ENCODE measurements at places on chromosomes 3 and 15.

GRCh38 chr3:138232705-138233364 lies 45.7 kb downstream of the ARMC8 start:
- no peak for DNase-seq

DNA sequence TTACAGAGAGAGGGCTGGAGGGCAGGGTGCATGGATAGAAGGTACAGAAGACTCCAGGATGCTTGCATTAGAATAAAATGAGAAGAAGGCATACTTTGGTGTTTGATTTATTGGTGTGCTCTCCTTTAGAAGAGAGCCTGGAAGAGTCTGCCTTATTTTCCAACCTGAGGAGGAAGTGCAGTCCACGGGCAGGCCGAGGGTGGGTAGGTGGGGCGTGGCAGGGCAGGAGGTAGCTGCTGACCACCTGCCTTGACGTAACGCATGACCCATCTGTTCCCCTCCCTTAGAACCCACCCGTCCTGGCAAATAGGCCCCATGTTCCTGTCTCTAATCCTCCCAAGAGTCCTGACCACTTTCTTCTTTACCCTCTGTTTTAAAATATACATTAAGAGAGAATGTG lies 222.3 kb upstream of the LYSMD4 start:
- no peak for DNase-seq

GRCh38 chr15:67587331-67587730 lies 44.8 kb downstream of the MAP2K5 start:
- DNase-seq, result no peak

- DNase-seq, result peak; percentile 67
Observed at GRCh38 chr3:161559177-161559998, 62.8 kb downstream of the OTOL1 start.

DNA sequence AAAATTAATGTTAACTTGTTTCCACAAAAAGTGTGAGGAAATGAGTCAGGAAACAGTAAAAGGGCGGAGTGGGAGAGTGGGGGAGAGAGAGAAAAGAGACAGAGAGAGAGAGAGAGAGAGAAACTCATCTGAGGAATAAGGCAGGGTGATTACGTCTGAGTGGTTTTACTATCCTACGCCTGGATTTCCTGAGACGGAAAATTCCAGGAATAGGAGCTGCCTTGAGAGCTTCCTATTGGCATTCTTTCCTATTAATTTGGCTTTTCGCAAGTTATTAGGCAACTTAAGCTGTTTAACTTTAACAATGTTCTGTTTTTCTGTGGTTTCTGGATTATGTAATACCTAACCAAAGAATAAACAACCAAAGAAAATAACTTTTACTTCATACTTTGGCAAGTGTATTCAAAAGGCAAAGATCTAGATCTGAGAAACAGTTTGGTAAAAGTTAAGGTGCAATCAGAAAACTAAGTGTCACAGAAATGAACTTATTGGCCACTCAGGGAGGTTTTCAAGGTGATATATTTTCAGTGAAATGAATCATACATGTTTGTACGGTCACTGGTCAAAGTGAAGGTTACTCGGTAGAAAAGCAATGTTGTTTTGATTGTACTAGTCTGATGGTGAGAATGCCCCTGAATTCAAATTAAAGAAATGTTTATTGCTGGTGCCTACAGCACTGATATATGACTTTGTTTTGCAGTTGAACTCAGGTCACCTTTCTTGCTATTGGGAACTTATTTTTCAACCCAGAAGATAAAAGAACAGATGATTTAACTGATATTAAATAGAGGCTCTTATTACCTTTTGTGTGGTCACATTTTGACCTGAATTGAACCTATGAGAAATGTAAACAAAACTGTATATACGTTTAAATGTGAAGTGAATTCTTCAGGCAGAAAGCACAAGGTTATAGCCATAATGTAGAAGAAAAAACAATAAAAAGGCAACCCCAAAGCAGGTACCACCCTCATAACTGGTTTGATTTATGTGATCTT lies 39.9 kb upstream of the TNFSF10 start:
- DNase-seq, result no peak

- no peak for DNase-seq
Observed at GRCh38 chr15:66142285-66142684, 111.3 kb downstream of the MEGF11 start.

GRCh38 chr3:4852780-4853748 lies 126.2 kb upstream of the BHLHE40 start:
- no peak for DNase-seq

GRCh38 chr3:150132101-150132749 lies 161.5 kb upstream of the PFN2 start:
- no peak for DNase-seq
